ENCODE measurements at places on chromosomes 7 and 10. TPM values are rescaled to one million over a fixed set of nuclear protein-coding genes. Genes with fewer than 3 reads are reported as not detected.

Gene ZPBP
- total RNA-seq: not detected

Gene NKX1-2
- not detected for total RNA-seq

Gene INMT
- total RNA-seq: not detected

Gene GNGT1
- not detected for total RNA-seq

DNA sequence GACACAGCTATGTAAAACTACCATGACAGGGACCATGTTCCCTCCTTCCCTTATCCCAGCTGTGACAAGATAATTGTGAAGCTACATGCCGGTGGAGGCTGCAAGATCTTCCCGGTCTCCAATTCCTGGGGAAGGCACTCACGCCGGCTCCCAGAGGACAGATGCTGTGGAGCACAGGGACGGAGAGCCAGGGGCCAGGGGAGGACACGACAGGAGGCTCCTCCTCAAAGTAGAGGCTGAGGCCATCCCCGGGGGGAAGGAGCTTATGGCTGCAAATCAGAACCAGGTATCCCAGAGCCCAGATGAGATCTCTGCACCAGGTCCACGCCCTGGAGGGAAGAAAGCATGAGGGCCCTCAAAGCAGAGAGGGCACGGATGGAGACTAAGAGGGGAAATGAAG is 286.2 kb downstream of the TCERG1L start:
- H3K27me3 ChIP-seq: no peaks in the 10 kb centered on the region
- H3K4me1 ChIP-seq: no peaks in the 10 kb centered on the region
- no peak for DNase-seq
- H3K4me3 ChIP-seq: no peak overlapping the region
- no peak overlapping the region for H3K27ac ChIP-seq

- H3K27me3 ChIP-seq: peaks cover 18% of the 10 kb centered on the region
- no peak for DNase-seq
- no peak overlapping the region for H3K27ac ChIP-seq
Measured at GRCh38 chr7:39392151-39392550, 174.1 kb upstream of the YAE1 start.

DNA sequence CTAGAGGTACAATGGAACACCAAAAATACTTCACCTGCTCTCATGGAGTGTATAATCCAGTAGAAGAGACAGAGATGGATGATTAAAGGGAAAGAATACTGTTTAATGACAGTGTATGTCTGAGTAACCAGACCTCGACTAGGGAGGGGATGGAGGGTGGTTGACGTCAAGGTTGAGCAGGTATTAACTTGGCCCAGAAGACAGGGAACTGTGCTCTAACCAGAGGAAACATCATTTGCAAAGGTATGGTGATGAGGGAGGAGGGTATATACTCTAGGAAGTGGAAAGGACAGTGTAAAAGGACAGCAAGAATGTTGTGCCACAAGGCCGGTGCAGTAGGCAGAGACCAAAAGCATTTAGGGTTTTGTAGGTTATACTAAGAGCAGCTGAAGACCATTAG is 2.9 kb downstream of the MIOS start:
- H3K4me1 ChIP-seq: peaks cover 34% of the 10 kb centered on the region
- DNase-seq: no peak
- H3K27me3 ChIP-seq: no peaks in the 10 kb centered on the region
- peak overlapping the region; percentile 88 for H3K4me3 ChIP-seq
- H3K36me3 ChIP-seq: peaks cover 11% of the 10 kb centered on the region
- peak overlapping the region; percentile 75 for H3K27ac ChIP-seq

DNA sequence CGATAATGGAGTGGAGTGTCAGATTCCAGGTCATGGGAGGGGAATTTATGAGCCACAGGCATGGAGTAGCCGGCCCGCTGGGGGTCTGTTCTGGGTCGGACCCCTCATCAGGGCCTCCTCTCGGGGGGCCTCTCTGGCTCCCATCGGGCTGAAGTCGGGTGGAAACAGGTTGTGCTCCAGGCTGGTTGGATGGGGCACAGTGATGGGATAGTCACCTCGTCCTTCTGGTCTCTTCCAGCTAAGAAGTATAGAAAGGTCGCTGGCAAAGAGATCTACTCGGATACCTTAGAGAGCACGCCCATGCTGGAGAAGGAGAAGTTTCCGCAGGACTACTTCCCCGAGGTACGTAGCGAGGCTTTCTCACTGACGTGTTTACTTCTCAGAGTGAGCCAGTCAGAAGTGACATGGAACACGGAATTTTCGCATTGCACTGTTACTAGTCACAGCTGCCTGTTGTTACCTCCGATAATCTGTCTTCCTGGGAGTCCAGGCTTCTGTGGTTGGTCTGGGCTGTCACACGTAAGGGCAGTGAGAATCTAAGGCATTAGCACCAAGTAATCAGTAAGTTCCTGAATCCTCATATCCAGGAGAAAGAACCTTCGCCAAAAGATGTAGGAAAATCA is 88.3 kb downstream of the NKX6-2 start:
- H3K36me3 ChIP-seq: peaks cover 7% of the 10 kb centered on the region
- peak; percentile 18 for DNase-seq
- H3K4me1 ChIP-seq: peaks cover 25% of the 10 kb centered on the region
- no peak overlapping the region for H3K4me3 ChIP-seq
- no peak overlapping the region for H3K27ac ChIP-seq
